Stomach (tissue), 19 donors: ENCODE measurements at places on chromosomes 2 and 18. TPM values are rescaled to one million over a fixed set of nuclear protein-coding genes. Genes with fewer than 3 reads are reported as not detected.

Gene CPS1
- 1.0 TPM for total RNA-seq

Gene XDH
- 2.4 TPM for total RNA-seq

Gene MARCO
- total RNA-seq = 0.45 TPM

Gene CXCR2
- not detected for total RNA-seq

Gene PLA2R1
- total RNA-seq = 4.9 TPM

Gene SDC1
- total RNA-seq = 25.0 TPM

Gene IAH1
- 29.8 TPM for total RNA-seq

Gene STARD6
- total RNA-seq = not detected

Gene CYP27C1
- total RNA-seq = not detected

Gene ATP6V1B1
- total RNA-seq = not detected

Gene ANKRD29
- total RNA-seq = 2.0 TPM

Gene LYG1
- total RNA-seq = 16.4 TPM

Gene POMC
- total RNA-seq = not detected

Gene TSPYL6
- not detected for total RNA-seq

Gene ZNF892
- total RNA-seq = 1.2 TPM

Gene SERPINB13
- total RNA-seq = 0.55 TPM

Gene MDH1
- total RNA-seq = 79.9 TPM

Gene KIF1A
- 4.4 TPM for total RNA-seq
